ENCODE measurements at places on chromosomes 16 and 17. TPM values are rescaled to one million over a fixed set of nuclear protein-coding genes. Genes with fewer than 3 reads are reported as not detected.

The SHISA6 gene
- 5.3 TPM for total RNA-seq

DNA sequence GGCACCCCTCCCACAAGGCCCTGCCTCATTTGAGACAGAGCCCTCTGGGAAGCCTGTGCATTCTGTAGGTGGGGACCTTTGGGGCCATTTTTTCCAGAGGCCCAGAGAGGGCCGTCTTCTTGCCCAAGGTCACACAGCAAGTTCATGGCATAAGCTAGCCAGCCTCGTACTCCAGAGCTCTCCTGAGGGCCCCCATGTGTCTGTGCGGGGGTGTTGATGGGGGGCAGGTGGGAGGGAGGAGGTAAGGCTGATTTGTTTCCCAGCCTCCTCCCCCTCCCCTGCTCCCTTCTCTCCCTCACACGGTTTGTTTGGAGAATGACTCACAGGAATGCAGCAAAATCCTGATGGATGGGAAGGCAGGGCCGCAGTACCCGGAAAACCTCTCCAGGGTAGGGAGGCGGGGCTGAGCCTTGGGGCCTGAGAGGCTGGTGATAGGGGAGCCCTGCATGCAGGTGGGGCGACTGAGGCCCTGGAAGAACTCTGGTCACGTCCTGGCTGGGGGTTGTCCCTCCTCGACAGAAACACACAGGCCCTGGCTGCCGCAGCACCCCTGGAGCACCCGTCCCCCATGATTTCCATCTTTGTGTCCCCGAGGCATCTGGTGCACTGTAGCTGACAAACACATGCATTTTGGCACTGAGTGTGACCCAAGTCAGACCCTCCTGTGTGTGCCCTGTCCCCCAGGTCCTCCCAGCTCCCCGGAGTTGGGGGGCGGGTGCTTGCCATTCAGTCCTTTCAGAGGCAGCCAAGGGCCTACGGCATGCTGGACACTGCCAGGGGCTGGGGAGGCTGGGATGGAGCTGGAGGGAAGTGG, 29.7 kb downstream of the RAI1 start:
- DNase-seq, result peak; percentile 85

DNA sequence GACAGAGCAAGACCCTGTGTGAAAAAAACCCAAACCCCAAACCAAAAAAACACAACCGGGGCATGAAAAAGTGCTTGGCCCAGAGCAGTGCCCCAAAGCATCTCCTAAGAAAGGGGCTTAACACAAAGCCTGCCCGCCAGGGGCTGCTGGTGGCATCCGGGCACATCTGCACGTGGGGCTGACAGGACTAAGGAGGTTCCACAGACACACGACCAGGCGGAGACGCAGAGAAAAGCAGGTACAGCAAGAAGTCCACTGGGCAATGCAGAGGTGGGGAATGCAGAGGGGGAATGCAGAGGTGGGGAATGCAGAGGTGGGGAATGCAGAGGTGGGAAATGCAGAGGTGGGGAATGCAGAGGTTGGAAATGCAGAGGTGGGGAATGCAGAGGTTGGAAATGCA, 109.2 kb downstream of the ZNF778 start:
- DNase-seq, result no peak

The CDK3 gene
- total RNA-seq, result 6.6 TPM

- no peak for DNase-seq
Measured at GRCh38 chr17:28928061-28928460, 23.3 kb downstream of the PHF12 start.

The TEX14 gene
- 0.16 TPM for total RNA-seq

The CFAP52 gene
- 0.66 TPM for total RNA-seq

- DNase-seq, result no peak
Measured at GRCh38 chr16:65316808-65317207, 194.9 kb upstream of the CDH11 start.

The TM4SF5 gene
- not detected for total RNA-seq

DNA sequence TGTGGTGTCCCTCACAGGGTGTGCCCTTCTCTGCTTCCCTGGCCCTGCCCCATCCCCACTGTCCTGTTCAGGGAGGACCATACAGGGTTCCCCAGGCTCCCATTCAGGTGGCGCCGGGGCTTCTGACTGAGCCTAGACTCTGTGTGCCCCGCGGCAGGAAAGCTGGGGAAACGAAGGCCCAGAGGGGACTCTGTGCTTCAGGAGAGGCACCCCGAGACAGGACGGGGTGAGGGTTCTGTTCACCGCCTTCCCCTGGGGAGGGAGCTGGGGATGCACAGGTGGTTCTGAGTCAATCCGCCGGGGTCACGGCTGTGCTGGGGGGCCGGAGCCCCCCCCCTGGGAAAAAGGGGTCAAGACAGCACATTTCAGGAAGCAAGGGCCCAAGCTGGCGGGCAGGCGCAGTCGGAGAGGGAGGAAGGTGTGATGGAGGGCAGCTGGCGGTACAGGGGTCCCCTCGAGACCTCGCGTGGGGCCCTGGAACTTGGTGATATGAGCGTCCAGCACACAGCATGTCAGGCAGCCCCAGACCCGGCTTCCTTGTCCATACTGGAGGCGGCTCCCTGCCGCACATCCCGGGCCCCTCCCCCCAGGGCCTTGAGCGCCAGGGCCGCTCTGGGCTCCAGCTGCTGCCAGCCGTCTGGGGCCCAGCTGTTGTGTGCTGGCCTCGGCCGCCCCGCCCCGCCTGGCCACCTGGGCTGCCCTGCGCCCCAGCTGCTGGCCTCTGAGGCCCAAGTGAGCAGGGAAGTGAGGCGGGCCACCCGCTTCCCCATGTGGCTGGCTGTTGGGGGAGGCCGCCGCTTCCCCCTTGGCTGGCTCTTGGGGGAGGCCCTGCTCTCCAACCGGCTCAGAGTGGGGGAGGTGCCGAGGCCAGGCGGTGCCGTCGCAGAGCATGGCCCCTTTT, 5.6 kb upstream of the NOTUM start:
- no peak for DNase-seq

GRCh38 chr16:49502136-49502881, 128.7 kb downstream of the C16orf78 start:
- no peak for DNase-seq

GRCh38 chr17:14373614-14374259, 72.9 kb downstream of the HS3ST3B1 start:
- no peak for DNase-seq

DNA sequence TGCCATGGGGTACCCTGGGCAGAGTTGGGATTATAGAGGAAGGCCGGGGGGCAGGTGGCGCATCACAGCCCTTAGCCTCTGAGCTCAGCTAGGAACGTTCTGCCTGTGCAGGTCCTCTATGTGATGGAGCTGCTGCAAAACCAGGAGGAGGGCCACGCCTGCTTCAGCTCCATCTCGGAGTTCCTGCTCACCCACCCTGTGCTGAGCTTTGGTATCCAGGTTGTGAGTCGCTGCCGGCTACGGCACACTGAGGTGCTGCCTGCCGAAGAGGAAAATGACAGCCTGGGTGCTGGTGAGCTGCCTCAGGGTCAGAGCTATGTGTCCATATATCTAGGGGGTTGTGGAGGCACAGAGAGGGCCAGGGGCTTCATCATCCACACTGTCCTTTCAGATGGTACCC, 5.8 kb upstream of the NRN1L start:
- no peak for DNase-seq

DNA sequence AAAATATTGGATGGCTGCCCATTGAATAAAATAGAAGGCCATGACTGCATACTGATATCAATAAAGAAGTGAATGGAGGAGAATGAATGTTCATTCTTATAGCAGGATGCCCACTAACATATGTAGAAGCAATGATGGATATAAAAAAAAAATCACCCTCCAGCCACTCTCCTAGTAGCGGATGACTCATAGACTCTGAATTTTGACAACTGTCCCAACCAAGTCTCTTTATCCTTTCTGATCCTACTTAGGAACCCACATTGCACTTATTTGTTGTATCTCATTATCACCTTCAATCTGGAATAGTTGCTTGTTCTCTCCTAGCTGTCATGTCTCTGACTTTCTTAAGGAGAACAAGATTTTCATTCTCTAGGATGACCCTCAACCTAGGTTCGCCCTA, 429.9 kb downstream of the HS3ST3B1 start:
- no peak for DNase-seq

- DNase-seq, result no peak
Measured at GRCh38 chr17:61816538-61816937, 46.8 kb downstream of the BRIP1 start.

DNA sequence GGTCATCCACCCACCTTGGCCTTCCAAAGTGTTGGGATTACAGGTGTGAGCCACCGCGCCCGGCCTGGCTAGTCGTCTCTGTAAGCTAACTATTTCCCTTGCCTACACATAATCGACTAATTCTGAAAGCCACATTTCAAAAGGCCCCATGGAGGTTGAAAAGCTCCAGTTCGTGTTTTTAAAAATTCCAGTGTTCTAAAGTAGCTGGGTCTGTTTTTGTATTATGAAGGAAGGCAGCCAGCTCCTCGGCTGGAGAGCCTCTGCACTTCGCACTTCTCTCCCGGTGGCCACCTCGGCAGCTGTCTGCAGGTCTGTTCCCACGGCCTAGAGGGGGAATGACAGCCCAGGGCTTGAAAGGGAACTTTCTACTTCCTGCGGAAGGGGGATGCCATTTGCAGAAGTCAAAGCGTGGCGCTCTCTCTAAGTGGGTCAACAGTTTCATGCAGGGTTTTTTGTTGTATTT, 16.9 kb downstream of the HASPIN start:
- no peak for DNase-seq

The GALR2 gene
- not detected for total RNA-seq

- DNase-seq, result no peak
Measured at GRCh38 chr17:39271546-39271945, 45.8 kb upstream of the STAC2 start.

The HOXB4 gene
- total RNA-seq, result 2.2 TPM

The SGCA gene
- 0.33 TPM for total RNA-seq

- no peak for DNase-seq
Measured at GRCh38 chr17:74198694-74199093, 4.8 kb upstream of the RPL38 start.

GRCh38 chr17:74244128-74244527, 29.9 kb upstream of the DNAI2 start:
- no peak for DNase-seq

The PHF23 gene
- total RNA-seq, result 22.1 TPM

GRCh38 chr17:75831032-75831571, 13.1 kb downstream of the UNC13D start:
- DNase-seq, result no peak

DNA sequence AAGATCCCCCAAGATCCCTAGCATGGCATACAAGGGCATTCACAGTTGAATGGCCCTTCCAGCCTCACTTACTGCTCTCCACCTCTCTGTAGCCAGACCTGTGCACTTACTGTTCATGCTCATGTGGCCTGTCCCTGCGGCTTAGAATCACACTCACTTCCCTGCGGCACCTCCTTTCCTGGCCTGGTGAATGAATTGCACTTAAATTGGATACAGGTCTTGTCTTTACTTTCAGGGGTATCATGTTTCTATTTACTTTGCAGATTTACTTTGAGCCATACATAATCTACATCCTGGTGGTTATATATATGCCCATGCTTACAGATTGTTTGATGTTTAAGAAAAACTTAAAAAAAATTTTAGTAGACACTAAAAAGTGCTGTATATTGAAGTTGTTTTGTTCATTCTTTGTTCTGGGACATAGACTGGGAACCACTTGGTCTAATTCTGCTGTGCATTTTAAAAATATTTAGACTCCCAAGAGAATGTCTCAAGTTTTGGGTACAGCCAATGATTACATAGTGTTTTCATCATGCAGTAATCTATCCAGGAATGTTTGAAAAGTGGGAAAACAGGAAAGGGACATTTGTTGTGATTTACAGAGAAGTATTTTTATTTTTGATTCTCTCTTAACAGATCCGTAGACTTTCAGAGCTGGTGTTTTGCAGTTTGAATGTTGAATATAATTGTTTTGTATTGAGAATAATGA, 63.9 kb downstream of the NUP88 start:
- no peak for DNase-seq

DNA sequence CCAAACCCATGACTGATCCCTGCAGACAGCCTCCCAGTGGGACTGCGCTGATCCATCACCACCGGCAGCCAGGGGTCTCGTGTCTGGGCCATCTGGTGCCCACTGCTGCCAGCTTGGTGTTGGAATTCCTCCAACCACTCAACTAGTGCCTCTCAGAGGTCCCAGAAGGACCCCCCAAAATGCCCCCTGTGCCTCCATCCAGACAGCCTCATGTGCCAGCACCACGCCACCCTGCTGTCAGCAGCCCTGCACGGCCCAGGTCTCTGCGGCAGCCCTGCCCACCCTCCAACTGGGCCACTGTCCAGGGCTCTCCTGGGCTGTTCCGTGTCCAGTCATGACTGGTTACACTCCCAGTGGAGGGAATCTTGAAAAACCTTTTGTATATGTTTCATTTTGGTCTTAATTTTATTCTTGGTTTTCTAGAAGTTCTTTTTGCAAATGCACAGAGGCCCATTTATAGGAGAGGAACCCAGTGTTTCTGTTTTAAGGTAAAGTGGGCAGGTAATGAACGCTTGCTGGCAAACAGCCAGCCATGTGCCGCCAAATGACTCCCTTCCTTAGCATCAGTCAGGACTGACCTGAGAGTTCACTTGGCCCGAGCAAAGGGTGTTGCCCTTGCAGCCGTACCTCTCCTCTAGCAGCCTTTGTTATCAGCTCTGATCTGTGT, 34.6 kb downstream of the GRIN2C start:
- no peak for DNase-seq

DNA sequence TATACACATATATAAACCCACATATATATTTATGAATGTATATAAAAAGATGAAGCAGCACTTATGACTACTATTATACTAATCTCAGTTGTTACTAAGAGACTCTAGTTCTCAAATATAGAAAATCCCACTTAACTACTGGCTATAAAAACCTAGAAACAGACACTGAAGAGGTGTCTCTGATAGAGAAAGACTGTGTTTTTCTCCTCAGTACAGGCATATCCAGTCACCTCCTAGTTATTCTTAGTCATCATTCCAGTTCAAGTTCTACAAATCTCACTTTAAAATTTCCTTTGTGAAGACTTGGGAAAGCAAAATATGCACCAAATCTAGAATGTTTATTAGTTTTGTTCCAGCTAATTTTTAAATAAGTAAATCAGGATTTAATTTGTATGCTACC, 93.9 kb downstream of the STH start:
- DNase-seq, result no peak

The MPV17L gene
- total RNA-seq, result 41.4 TPM

- no peak for DNase-seq
Measured at GRCh38 chr17:11642655-11643054, 44.4 kb downstream of the DNAH9 start.

DNA sequence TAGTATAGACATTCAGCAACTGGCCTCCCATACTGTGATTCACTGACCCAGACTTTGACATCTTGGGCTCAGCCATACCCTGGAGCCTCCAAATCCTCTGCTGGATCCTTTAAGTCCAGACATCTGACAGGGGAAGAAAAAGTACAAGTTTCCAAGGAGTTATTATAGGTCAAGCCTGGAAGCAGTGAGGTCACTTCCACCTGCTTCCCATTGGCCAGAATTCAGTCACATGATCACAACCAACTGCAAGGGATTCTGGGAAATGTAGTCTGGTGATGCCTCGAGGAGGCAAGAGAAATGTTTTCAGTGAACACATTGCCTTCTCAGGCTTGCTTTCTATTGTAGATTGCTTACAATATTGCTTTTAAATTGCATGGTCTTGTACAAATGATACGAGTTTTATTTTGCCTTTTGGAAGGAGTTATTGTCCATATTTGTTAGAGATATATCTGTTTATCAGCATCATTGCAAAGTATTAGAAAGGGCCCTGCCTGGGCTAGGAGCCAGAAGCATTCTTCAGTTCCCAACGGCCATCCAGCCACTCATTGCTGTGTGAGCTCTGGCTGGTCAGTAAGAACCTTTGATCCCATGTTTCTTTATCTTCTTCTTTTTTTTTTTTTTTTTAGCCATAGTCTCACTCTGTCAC, 696.9 kb downstream of the WWOX start:
- no peak for DNase-seq

GRCh38 chr16:26134588-26134987, 442.8 kb downstream of the HS3ST4 start:
- DNase-seq, result no peak
